NCI-H1105 treated with DMSO at 0.1 percent for 48 hours (cell line): ENCODE measurements at places on chromosomes 1 and 21.
A peak's percentile ranks its signal among the peaks of the same experiment; 100 is the strongest.

DNA sequence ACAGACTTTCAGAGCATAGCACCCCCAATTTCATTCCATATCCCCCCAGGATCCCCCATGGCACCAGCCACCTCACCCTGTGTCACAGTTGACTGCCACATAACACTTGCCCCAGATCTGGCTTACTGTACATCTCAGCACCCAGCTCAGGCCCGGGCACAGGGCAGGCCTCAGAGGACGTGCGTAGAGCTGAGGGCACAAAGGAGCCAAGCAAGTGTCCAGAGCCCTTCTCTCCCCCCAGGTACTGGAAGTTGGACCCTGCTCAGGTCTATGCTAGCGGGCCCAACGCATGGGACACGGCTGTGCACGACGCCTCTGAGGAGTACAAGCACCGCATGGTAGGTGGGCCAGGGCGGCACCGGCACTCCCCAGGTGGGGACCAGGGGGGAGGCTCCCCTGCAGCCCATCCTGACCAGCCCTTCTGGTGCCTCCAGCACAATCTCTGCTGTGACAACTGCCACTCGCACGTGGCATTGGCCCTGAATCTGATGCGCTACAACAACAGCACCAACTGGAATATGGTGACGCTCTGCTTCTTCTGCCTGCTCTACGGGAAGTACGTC lies 8.0 kb upstream of the SYTL1 start:
- no peak for DNase-seq

- peak; percentile 56 for DNase-seq
Measured at GRCh38 chr1:54052431-54052933, 522 bp downstream of the TMEM59 start.

DNA sequence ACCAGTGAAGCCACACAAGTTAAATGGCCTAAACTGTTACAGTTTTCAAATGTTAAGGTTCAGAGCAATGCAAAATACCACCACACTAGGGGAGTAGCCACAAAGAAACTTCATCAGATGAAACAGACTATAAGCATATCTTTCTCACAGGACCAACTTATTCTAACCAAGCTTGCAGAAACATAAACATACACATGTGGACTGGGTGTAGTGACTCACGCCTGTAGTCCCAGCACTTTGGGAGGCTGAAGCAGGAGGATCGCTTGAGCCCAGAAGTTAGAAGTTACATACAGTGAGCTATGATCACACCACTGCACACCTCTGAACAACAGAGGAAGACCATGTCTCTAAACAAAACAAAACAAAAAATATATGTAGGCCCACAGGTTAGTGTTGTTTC lies 17.3 kb downstream of the WDR47 start:
- DNase-seq, result no peak

GRCh38 chr21:33312121-33312520 lies 12.6 kb upstream of the IFNAR1 start:
- no peak for DNase-seq
